ENCODE measurements at places on chromosomes 4 and X.

DNA sequence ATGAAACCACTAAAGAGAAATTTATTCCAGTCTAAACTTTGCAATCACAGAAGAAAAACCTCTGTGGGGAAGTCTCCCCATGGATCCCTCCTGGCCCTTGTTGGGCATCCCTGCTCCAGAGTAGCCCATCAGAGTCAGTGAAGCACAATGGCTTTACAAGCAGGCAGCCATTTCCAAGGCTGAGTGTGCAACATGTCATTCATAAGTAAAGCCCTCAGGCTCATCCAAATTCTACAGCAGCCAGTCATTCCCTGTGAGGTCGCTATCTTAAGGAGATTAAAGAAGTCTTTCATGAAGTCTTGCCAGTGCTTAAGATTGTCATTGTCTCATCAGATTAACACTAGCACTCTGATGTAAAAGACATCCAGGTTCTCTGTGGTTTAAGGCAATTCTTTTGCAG is 17.0 kb upstream of the MAPK10 start:
- no peak for DNase-seq

- DNase-seq = no peak
Observed at GRCh38 chr4:3307060-3307459, 14.2 kb downstream of the RGS12 start.

DNA sequence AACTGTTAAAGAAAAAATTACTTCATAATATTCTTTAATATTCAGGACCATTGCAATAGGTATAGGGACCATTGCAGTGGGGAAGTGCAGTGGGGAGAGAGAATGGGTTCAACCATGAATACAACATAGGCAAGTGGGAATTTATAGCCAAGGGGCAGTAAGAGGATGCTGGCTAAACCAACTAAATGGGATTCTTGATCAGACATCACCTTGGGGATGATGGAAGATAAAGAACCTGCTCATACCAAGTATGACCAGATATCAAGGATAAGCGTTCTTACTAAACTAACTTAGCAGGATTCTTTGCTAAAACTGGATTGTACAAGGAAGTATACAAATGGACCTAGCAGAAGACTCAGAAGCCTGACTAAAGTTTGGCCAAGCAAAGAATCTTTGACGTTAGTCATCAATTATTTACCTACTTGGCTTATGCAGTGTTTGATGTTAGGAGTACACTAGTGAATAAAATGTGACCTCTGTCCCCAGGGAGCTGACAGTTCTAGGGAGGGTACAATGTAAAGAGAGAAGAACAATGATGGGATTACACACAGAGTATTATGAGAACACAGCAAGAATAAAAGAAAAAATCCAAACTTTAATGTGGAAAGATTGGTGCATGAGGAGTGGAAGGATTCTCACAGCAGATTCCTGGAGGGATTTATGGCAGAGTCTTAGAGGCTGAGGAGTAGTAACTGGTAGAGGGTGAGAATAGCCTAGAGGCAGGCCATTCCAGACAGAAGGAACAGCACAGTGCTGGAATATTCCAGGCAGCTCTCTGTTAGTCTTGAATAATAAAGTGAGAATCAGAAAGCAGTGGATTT is 54.7 kb upstream of the MYOZ2 start:
- DNase-seq = peak; percentile 27

GRCh38 chr4:8218371-8219031 is 19.4 kb downstream of the SH3TC1 start:
- DNase-seq = no peak

GRCh38 chrX:129961180-129962083 is 21.0 kb upstream of the BCORL1 start:
- DNase-seq = peak; percentile 90

- no peak for DNase-seq
Observed at GRCh38 chr4:125677665-125678307, 363.0 kb downstream of the FAT4 start.

DNA sequence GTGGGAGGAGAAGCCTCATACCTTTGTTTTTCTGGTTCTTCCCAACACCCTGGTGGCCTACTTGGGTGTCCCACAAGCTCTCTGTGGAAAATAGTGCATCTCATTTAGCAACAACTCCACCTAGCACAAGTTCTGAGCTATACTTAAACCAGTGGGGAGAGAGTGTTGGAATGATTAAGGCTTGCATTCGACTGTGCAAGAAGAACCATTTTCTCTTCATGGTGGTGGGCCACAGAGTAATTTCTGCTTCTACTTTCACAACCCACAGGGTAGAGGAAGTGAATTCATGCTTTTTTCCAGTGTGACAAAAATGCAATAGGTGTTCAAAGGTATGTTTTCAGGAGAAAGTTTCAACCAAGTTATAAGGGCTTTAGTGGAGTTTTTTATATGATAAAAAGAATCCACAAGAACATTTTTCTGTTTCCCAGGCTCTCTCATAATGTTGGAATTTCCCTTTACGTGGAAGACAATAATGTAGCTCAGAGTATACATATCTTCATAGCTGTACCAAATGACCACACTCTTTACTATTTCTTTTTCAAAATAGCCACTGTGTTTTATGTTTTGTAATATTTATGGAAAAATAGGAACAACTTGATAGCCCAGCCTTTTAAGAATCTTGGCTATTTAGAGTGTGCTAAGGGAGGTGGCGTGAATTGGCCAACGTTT is 80.3 kb upstream of the HHIP start:
- no peak for DNase-seq

DNA sequence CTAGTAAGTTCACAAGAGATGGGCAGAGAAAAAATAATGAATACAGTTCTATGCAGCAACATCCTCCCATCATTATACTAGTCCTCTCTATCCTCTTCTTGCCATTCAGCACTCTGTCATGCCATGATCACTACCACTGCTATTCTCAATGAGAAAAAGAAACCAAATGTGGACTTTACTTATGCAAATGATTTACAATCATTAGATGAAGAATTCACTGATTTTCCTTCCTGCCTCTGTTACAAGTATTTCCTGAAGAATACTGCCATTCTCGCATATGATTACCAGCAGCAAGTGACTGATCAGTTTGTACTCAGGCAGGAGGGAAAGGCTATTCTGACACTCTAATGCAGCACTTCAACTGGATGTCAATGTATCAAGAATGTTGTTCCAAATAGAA is 50.3 kb downstream of the WDFY3 start:
- DNase-seq = no peak

DNA sequence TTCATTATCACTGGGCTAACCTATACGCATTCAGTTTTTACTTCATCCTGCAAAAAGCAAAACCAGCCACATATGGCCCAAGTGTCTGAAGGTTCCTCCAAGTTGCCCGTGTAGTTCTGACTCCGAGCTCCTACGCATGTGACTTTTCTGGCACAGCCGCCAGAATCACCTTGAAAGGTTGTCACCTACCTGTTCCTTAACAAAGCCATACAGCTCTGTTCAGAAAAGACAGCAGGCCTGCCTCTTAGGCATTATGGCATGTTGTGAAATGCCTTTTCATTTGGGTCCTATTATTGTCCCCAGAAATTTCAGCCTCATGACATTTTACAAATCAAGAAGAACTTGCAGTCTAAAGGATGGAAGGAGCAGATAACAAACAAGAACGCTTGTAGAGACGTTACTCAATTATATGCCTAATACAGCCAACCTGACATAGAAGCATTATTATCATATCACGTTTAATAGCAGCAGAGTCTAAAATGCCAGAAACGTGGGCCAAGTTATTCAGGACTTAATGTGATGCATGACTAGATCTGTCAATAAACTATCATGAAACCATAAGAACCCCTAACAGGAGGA is 118.5 kb downstream of the RBM47 start:
- DNase-seq = no peak

- DNase-seq = peak; percentile 88
Observed at GRCh38 chr4:88439161-88439760, 17.7 kb upstream of the HERC5 start.

GRCh38 chr4:123257591-123257990 is 139.0 kb upstream of the SPRY1 start:
- no peak for DNase-seq

DNA sequence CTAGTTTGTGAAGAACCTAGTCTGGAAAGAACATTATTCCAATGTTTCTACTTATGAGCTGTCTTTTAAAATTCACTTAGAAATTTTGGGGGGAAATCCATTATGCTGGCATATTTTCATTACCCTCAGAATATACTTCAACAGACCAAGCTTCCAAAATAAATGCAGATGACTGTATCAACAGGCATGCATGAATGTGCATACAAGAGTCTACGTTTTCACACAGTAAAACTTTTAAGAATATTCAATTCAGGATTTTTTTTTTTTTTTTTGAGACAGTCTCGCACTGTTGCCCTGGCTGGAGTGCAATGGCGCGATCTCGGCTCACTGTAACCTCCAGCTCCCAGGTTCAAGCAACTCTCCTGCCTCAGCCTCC is 49.7 kb downstream of the ABCG2 start:
- DNase-seq = no peak

- DNase-seq = no peak
Observed at GRCh38 chr4:28890949-28891775, 1829.0 kb upstream of the PCDH7 start.

GRCh38 chrX:15755091-15755490 is 17.0 kb downstream of the CA5B start:
- no peak for DNase-seq

GRCh38 chr4:59612235-59612634 is 1587.9 kb upstream of the ADGRL3 start:
- no peak for DNase-seq

- peak; percentile 67 for DNase-seq
Observed at GRCh38 chr4:139808808-139809756, 143.5 kb downstream of the MGST2 start.

GRCh38 chr4:110075083-110075738 is 123.2 kb downstream of the ELOVL6 start:
- no peak for DNase-seq

DNA sequence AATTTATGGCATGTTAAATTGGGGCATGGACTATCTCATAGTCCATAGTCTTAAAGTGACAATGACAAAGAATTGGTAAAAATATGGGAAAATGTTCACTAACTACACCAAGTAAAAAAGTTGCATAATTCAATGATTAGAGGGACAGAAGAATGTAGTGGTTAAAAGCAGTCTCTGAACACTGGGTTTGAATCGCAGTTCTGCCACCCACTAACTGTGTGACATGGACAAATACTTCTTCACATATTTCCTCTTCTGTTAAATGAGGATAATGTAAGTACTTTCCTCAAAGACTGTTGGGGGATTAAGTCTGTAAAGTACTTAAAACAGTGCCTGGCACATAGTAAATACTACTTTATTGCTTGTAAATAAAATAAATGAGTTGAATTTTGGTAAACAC is 15.3 kb downstream of the COQ2 start:
- DNase-seq = no peak

- no peak for DNase-seq
Observed at GRCh38 chr4:172348426-172348825, 535.2 kb downstream of the GALNTL6 start.

GRCh38 chrX:154321594-154321993 is 26.0 kb downstream of the TKTL1 start:
- DNase-seq = no peak

GRCh38 chr4:112557676-112558411 is 41.9 kb upstream of the NEUROG2 start:
- no peak for DNase-seq

DNA sequence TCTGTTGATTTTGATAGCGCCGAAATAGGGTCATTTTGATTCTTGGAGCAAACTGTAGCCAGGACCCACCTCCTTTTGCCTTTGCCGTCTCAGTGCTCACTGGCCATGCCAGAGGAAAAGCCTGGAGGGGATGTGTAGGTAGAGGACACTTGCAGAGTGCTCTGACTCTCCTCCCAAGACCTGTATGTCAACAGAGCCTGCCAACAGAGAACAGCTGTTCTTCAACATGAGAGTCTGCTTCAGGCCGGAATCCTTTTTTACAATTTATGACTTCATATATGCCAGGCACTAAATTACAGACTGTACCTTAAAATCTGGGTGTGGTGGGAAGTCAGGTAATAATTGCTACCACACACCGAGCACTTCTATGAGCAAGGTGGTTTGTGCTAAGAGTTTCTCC is 94.2 kb downstream of the KDR start:
- no peak for DNase-seq

- no peak for DNase-seq
Observed at GRCh38 chr4:104500442-104500841, 5.7 kb upstream of the CXXC4 start.

DNA sequence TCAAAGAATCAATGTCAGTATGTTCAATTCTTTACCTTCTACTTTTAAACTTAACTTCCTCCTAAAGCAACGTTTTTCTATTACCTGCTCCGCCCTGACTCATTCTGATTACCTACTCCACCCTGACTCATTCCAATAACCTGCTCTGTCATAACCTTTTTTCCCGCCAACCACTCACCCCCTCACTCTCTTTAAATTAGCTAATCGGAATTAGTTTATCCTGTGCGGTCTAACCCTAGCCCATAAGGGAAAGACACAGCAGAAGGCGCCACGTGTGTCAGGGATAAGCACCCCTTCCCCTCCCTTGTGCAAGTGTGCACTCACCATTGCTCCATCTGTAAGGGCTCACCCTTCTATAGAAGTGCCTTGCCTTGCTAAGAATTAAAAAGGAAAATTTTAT is 64.4 kb downstream of the EIF4E start:
- DNase-seq = no peak

DNA sequence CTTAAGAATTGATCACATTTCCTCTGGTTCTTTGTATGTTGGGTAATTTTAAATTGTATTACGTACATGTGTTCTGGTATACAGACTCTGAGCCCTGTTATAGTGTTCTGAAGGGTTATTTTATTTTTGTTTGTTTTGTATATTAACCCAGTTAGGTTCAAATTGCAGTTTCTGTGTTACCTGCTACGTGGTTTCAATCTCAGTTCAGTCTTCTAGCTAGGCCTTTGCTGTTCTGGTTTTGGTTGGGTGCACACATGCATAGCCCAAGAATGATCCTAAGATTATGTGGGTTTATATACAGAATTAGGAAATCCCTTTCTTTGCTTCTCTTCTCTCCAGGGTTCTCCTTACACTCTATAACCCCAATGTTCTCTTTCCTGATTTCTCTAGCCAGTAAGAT is 161.0 kb downstream of the PPP1R2C start:
- no peak for DNase-seq

GRCh38 chr4:66489783-66490452 is 819.6 kb upstream of the EPHA5 start:
- peak; percentile 13 for DNase-seq

- DNase-seq = no peak
Observed at GRCh38 chr4:106494066-106494465, 125.5 kb upstream of the GIMD1 start.

DNA sequence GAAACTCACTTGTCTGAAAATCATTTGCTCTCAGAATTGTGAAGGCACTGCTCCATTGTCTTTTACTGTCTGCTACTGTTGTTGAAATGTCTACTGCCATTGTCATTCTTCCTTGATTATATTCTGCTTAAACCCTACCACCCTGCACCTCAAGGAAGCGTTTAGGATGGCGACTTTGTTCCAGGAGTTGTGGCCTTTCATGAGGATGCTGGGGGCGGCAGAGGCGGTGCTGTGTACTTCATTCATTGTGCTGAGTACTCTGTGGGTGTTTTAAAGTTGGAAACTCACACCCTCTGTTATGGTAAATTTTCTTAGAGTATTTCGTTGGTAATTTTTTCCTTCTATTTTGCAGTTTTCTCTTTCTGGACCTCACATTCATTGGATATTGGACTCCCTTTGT is 258.9 kb downstream of the TENM3 start:
- DNase-seq = no peak

All from ELF-1 (cell line).